Stimulated activated CD8-positive, alpha-beta memory T cell treated with anti-CD3 and anti-CD28 coated beads, Interleukin-15, amount 100 ng/mL, for 48 hours (primary cell): ENCODE measurements at places on chromosomes 2 and 18.

GRCh38 chr2:3610881-3611505 is 16.1 kb downstream of the COLEC11 start:
- no peak for DNase-seq

DNA sequence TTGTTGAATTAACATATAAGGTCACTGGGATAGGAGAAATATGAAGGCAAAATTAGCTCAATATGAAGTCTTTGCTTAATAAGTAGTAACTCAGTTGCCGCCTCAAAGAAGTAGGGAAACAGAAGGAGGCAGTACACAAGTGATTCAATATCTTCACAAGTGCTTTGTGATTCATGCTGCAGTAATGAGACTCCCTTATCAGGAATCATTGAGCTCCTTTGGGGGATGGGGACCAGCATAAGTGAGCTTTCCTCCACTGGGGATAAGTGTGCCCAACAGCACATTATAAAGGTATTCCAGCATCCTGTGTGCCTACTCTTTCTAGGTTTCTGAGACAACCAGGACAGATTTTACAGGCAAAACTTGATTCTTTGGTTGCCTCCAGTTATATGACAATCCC is 323.4 kb upstream of the UBE2E3 start:
- no peak for DNase-seq

- DNase-seq: no peak
Observed at GRCh38 chr2:239315308-239315707, 85.5 kb downstream of the HDAC4 start.

DNA sequence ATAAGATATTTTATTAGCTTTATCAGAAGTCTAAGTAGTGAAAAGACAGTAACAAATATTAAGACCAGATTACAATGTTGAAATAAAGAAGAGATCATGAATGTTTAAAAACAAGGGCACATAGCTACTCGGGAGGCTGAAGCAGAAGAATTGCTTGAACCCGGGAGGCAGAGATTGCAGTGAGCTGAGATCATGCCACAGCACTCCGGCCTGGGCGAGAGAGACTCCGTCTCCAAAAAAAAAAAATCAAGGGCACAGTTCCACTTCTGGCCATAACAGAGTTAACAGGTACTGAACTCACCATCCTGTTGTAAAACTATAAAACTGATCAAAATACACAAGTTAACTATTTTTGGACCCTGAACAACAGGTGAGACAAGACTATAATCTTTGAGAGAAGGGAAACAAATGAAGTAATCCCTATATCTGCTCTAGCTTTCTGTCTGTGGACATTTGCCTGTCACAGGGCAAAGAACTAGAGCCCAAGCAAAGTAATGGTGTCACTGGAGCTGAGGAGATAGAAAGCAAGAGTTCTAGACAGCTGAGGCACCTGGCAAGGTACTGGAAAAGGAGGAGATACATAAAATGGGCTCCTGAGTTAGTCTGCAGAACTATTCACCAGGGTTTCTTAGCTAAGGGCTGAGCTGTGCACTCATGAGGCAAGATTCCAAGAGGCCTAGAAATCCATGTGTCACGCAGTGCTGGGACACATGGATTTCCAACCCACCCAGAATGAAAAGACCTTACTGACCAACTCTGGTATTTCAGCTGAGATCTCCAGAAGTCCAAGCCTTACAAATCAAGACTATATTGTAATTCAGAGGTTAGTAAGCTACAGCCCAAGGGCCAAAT is 15.2 kb downstream of the MMADHC start:
- no peak for DNase-seq

- DNase-seq: no peak
Observed at GRCh38 chr18:27585602-27586173, 400.6 kb upstream of the CHST9 start.

DNA sequence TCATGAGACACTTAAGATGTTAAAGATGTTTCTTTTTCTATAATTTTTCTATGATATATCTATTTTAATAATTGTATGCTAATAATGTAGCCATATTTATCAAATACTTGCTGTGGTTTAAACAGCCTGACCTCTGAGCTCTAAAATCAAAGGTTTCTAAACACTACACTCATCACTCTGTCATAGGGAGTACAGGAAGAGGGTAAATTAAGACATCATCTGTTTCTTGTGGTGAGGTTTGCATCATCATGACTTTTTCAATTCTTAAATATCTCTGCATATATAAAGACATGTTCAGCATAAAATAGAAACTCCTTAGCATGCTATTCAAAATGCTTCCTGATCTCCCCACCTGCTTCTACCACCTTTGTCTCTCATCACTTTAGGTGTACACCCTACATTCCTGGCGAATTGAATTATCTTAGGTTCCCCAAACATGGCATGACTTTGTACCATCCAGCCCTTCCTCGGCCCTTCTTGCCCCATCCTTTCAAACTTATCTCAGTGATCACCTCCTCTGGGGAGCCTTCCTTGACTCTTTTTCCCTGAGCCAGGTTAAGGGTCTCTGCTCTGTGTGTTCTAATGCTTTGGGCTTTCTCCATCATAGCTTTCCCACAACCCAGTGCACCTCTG is 105.3 kb upstream of the TTN start:
- no peak for DNase-seq

DNA sequence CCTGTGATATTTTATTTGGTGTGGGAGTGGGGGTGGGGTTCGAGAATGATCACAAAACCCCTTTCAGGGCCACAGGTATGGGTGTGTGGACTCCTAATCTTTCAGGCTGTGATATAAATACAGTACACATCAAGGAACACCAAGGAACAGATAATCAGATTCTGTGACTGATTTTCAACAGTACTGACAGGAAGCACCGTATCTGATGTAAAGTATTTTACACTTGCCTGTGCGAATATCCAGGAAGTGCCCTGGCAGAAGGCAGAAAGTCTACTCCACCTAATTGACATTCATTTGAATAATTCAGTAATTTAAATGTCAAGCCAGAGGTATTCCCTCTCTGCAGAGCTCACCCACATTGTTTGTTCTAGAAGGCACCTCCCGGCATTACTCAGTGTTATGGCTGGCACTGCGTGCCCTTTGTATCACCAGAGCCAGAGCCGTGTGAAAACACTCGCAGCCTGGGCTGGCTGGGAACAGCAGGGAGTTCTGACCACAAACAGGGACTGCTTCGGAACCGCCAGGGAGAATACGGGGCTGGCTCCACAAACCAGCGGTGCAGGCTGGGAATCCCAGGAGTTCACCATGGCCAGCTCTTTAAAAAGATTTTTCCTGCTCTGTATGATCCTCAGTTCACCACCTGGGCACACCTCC is 91.8 kb downstream of the ACVR1 start:
- DNase-seq: no peak

- no peak for DNase-seq
Observed at GRCh38 chr18:73848656-73849055, 299.0 kb downstream of the FBXO15 start.

DNA sequence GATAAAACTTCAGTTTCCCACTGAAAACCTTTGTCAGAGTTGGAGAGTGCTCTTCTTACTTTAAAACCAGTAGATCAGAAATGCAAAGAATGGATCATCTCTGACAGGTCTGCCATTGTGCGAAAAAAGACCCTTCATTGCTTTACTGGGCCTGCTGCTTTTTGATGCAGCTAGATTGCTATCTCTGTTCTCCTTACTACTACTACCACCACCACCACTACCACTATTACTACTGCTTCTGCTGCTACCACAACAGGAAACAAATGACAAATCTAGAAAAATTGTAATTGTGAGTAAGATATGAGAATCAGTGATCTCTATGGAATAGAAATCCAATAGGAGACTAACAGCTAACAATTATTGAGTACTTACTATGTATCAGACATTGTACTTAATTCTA is 85.8 kb downstream of the PKP4 start:
- DNase-seq: no peak

- no peak for DNase-seq
Observed at GRCh38 chr2:110900191-110900590, 167.8 kb downstream of the ACOXL start.

- DNase-seq: no peak
Observed at GRCh38 chr18:11996907-11997306, 15.6 kb downstream of the IMPA2 start.

- DNase-seq: no peak
Observed at GRCh38 chr2:30310955-30311354, 79.6 kb downstream of the LBH start.

GRCh38 chr2:135226961-135227360 is 174.9 kb downstream of the RAB3GAP1 start:
- no peak for DNase-seq

GRCh38 chr18:50610349-50610748 is 50.5 kb downstream of the MAPK4 start:
- no peak for DNase-seq

DNA sequence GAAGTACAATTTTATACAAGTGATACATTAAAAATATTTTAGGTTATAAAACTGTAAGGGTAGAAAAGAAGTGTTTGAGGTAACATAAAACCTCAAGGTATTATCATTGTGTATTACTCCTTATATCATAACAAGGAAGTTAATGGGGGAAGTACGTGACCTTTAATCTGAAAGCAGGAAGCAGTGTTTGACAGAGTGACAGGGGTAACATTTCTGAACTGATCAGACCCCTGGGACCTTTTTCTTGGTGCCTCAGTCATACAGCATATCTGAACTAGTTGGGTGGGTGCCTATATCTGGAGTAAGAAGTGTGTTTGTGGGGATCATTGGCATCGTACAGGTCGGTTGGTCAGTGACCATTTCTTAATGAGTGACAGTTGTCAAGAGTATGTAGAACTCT is 43.0 kb downstream of the MALT1 start:
- DNase-seq: no peak

GRCh38 chr2:66897181-66897580 is 462.3 kb downstream of the MEIS1 start:
- no peak for DNase-seq

DNA sequence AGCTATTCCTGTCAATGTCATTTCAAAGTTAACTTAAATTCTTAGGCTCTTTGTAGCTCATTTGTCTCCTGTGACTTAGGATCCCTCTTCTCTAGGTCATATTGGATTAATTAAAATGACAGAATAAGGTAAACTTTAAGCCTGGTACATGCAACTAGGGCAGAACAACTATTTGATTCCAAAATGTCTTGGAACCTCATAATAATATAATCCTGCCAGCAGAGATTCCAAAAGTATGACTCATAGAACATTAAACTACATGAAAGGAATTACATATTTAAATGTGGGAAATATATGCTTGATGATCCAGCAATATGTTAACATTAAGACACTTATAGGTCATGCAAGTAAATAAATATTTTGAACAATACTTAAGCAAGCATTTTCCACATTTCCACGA is 63.3 kb downstream of the COL3A1 start:
- DNase-seq: no peak

DNA sequence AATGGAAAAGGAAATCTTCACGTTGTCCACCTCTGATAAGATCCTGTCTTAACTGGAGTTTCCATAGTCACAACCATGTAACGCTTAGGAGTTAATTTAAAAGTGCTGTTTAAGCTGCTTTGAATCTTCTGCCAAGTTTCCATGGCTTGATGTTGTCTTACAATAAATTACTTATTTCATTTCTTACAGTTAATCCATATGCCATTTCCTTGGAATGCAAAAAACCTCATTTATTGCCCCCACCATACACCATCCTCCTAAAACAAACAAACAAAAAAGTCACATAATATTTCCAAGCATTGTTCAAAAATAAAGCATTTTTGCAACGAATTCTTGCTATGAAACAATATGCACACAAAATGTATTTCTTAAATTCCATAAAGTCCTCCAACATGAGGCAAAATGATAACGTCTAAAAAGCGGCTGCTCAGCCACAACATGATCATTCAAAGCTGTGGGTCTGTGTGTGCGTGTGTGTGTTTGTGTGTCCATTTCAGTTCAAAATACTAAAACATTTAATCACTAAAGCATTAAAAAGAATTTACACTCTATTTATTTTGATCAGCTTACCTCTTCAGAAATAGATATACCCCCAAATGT is 46.8 kb upstream of the PXDN start:
- DNase-seq: no peak

DNA sequence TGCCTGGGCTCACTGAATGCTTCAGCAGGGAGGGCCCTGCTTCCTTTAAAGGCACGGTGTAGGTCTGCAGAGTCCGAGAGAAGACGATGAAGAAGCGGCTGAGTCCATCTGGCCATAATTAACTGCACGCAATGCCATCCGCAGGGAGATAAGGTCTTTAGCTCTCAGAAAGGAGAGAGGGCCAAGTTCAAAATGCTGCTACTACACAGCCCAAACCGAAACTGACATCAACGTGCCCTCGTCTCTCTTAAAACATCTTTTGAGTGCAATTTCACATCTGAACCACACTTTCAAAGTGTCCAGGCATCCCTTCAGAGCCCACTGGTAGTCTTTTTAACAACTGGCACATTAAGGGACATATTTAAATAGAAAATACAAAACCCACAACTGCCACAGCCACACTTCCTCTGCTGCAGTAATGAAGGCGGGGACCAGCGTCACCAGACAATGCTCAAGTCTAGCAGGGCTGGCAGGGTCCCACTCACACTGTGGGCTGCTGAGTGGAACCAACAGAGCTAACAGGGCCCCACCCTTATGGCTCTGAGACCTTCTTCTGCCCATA is 35.8 kb downstream of the ST3GAL5 start:
- peak; percentile 39 for DNase-seq

- DNase-seq: no peak
Observed at GRCh38 chr2:38598991-38599295, 3.8 kb downstream of the HNRNPLL start.

DNA sequence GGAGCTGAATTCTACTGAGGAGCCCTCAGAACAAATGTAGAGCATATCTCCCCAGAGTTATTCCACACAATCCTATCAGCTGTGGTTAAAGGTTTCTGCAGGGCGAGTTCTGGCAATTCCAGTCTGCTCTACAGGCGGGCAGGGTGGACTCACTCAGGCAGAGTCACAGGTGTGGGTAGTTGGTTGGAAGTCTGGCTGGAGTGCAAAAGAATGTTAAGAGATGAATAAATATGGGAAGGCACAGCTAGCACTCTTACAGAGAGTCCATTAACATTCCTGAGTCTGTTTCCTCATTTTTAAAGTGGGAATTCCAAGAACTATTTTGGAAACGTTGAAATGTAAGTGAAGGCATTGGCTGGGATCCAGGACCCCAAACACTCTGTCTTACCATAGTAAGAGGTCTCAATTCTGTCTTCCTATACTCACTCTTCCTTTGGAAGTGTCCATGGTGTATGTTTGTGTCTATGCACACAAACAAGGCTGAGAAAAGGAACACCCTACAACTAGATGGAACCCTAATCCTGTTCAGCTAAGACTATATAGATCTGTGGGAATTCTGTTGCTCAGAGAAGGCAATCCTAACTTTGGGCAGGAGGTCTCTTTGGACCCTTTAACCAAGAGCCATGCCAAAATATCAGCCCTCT is 63.3 kb upstream of the AQP4 start:
- DNase-seq: no peak

- no peak for DNase-seq
Observed at GRCh38 chr2:217204358-217204757, 344.5 kb upstream of the TNP1 start.
